ENCODE measurements at places on chromosomes 16 and 17. TPM values are rescaled to one million over a fixed set of nuclear protein-coding genes. Genes with fewer than 3 reads are reported as not detected.

The KRTAP4-6 gene
- not detected for total RNA-seq

DNA sequence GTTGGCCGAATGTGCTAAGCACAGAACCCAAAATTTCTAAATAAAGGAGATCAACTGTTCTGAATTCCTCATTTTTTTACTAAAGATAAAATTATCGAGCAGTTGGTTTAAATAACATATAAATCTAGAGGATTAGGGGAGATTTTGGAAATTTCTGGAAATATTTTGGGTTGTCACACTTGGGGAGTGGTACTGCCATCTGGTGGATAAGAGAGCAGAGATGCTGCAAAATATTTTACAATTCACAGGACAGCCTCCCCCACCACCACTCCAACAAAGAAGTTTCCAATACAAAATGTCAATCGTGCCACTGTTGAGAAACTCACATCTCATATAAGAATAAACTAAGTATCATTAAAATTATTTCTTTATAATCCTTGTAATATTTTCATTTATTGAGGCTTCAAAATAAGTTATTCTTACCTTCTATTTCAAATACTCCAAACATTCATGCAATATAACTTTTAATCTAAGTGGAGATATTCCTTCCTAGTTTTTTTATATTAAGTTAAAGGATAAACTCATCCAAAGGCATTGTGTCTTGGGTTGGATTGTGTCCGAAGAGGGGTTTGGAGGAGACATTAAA, 17.0 kb upstream of the ABCA8 start:
- DNase-seq = no peak

The SLC22A31 gene
- total RNA-seq = 4.0 TPM

GRCh38 chr16:71727551-71728324, 3.2 kb upstream of the PHLPP2 start:
- DNase-seq = no peak

DNA sequence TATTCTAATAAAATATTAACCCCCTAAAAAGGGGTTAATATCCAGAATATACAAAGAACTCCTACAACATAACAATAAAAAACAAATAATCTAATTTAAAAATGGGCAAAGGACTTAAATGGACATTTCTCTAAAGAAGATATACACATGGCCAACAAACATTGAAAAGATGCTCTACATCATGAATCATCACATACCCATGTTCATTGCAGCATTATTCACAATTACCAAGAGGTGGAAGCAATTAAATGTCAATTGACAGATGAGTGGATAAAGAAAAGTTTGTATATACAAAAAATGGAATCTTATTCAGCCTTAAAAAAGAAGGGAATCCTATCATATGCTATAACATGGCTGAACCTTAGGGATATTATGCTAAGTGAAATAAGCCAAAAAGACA, 36.8 kb downstream of the CPD start:
- no peak for DNase-seq

The DNAI2 gene
- total RNA-seq = not detected

The COX11 gene
- total RNA-seq = 47.4 TPM

The PRSS36 gene
- 8.8 TPM for total RNA-seq

DNA sequence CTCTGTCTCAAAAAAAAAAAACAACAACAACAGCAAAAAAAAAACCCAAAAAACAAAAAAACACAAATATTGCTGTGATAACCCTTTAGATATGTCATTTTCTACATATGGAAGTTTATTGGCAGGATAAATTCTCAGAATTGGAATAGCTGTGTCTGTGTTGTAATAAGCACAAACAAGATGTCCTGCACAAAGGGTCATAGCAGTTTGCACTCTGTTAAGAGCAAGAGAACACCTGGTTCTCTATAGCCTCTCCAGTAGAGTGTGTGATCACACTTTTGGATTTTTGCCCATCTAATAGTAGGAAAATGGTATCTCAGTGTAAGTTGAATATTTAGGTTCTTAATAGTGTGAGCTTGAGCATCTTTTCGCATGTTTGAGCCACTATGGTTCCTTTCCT, 60.4 kb downstream of the USP43 start:
- DNase-seq = no peak

DNA sequence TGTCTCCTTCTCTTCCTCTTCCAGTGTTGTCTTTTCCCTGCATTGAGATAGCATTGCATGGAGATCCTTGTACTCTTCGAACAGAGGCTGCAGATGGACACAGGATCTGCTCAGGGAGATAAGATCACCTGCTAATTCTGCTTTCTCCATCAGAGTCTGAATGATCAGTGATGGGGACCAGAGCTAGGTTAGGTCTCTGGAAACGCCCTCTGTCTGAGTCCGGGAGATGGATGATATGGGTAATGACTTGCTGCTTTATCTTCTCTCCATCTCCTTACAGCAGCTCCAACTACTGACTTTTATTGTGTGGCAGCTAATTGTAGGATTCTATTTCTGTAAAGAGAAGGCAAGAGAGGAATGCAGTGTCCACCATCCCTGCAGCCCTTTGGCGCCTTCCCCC, 435.6 kb downstream of the WWOX start:
- DNase-seq = no peak

DNA sequence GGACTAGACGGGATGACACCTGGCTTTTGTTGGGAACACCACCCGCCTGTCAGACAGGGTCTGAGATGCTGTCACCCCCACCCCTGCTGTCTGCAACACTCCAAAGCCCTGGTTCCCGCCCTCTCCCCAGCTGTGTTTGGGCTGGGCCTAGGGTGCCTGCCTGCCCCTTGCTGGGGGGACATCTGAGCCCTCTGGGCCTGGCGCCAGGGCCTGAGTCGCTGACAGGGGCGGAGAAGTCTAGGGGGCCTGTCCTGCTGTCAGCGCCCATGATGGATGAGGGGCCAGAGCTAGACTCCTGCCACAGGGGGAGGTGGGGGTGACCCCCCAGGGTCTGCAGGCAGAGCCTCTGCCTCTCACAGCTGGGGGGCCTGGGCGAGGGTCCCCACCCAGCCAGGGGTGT, 7.6 kb upstream of the PKMYT1 start:
- DNase-seq = no peak

DNA sequence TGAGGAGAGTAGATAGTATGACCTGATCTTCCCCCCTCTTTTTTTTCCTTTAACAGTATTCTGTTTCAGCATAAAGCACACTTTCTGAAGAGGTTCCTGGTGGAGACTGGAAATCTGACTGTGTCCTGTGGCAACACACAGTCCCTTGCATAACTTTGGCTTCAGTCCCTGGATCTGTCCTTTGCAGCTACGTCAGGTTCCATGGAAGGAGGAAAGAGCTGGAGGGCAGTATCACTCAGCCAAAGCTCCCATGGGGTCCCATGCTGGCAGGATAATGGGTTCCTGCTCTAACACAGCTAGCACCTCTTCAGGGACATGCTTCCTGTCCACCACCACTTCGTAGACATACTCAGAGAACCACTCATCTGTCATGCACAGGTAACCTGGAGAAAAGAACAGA, 13.3 kb upstream of the SLC6A4 start:
- no peak for DNase-seq
